ENCODE measurements at places on chromosomes 2 and 18. TPM values are rescaled to one million over a fixed set of nuclear protein-coding genes. Genes with fewer than 3 reads are reported as not detected.

Gene LHCGR
- not detected for total RNA-seq

Gene TMEM237
- total RNA-seq, result 12.6 TPM

Gene RALB
- total RNA-seq, result 66.7 TPM

Gene RTP5
- total RNA-seq, result 0.09 TPM

Gene ZSWIM2
- not detected for total RNA-seq

Gene FOXI3
- not detected for total RNA-seq

Gene TNFRSF11A
- 0.82 TPM for total RNA-seq

Gene MYL1
- total RNA-seq, result not detected

Gene HNMT
- not detected for total RNA-seq

Gene PLGLB2
- 2.7 TPM for total RNA-seq

Gene FNDC4
- not detected for total RNA-seq

- no peak for DNase-seq
Observed at GRCh38 chr2:48345176-48345575, 184.8 kb upstream of the STON1 start.

DNA sequence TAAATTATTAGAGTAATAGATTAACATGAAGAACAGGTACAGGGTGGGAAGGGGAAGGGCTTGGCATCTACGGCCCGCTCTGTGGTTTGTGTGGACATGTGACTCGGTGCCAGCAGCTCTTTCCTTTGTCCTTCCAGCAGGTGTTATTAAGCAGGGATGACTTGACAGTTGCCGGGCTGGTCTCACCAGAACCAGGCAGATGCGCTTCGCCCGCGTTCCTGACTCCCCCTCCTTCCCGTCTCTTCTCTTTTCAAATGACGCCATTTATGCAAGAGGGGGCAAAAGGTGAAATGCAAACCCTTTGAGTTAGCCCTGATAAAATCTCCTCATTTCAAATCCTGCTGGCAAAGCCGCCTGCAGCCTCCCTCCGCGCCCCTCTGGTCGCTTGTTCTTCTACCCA is 38.9 kb upstream of the MGAT4A start:
- no peak for DNase-seq

DNA sequence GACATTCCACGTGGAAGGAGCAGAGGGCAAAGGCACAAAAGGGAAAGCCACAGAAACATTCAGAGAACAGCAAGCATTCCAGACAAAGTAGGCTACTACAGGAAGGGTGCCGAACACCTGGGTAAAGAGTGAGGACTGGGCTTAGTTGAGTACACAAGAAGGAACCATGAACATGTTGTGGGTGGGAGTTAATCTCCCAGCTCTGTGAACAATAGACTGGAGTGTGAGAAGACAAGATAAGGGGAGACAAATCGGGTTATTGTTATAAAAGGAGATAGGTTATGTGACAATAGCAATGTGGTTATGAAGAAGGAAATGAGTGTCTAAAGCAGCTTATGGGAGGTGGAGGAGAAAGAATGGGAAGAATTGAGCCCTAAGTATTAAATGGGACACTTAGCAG is 70.0 kb downstream of the DPP4 start:
- DNase-seq, result no peak

DNA sequence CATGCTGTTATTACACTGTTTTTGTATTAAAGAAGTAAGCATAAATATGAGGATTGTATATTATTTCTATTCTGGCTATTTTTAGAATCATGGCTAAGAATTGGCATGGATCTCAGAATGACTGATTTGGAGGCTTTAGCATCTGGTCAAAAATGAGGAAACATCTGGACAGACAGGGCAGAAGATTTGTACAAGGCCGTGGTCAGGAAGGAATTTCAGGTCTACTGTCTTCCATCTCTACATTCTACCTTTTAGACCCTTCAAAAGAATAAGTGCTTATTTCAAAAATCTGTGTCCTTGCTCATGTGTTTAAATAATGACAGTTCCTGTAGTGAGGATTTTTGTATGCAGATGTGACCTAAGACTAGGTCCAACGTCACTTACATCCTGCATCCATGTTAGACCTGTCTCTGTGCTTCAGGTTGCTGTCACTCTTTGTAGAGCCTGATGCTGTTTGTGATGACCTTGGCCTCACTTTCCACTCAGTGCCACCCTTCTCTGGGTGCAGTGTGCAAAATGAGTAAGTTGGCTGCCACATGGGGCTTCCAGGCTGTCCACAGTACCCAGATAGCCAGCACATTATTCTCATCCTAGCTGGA is 54.7 kb upstream of the B3GNT2 start:
- DNase-seq, result no peak

GRCh38 chr2:4873876-4874593 is 818.1 kb upstream of the SOX11 start:
- DNase-seq, result no peak

GRCh38 chr18:9709304-9709877 is 1.3 kb downstream of the RAB31 start:
- DNase-seq, result no peak

- no peak for DNase-seq
Observed at GRCh38 chr2:236284208-236284607, 20.0 kb upstream of the ASB18 start.

GRCh38 chr2:219268294-219268693 is 10.9 kb upstream of the DNAJB2 start:
- no peak for DNase-seq

GRCh38 chr2:224938651-224939182 is 103.6 kb downstream of the DOCK10 start:
- no peak for DNase-seq

GRCh38 chr18:62741118-62741566 is 25.8 kb downstream of the PHLPP1 start:
- peak; percentile 13 for DNase-seq

Measured in activated naive CD4-positive, alpha-beta T cell treated with anti-CD3 and anti-CD28 coated beads, Interleukin-2, amount 50 U/mL, for 72 hours (primary cell).